ENCODE measurements at places on chromosomes 3 and 15. TPM values are rescaled to one million over a fixed set of nuclear protein-coding genes. Genes with fewer than 3 reads are reported as not detected.
A peak's percentile ranks its signal among the peaks of the same experiment; 100 is the strongest.

DNA sequence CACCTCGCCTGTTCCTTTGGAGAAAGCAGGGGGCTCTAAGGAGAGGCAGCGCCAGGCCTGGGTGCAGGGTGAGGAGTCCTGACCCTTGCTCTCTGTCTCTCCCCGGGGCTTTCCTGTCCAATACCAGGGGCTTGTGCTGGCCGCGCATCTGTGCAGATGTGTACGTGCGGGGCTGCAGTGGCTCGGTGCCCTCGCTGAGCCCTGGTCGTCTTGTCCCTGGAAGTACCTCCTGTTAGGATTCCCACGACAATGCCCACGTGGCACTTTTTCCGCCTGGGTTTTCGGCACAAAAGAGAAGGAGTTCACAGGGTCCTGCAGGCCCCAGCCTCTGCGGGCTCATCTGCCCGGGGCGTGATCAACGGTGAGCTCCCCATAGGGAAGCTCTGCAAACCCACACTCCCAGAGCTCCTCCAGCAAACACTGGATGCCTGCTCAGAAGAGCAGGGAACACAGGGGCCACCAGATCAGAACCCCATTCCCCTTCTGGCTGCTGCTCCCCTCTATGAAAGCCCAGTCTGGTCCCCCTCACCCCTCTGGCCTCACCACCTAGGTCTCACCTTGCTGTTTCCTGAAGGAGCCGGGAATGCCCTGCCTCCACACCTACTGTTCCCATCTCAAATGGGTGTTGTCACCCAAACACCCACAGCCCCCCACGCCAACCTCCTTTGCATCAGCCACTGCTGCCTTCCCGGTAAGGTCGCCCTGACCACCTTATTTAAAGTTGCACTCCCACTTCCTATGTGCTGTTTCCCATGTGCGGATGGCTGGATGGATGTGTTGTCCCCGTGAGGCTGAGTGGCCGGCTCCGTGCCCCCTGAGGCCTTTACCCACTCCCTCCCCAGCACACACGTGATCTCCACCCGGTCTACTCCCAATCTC, 62.6 kb upstream of the PRR20G start:
- DNase-seq: no peak

DNA sequence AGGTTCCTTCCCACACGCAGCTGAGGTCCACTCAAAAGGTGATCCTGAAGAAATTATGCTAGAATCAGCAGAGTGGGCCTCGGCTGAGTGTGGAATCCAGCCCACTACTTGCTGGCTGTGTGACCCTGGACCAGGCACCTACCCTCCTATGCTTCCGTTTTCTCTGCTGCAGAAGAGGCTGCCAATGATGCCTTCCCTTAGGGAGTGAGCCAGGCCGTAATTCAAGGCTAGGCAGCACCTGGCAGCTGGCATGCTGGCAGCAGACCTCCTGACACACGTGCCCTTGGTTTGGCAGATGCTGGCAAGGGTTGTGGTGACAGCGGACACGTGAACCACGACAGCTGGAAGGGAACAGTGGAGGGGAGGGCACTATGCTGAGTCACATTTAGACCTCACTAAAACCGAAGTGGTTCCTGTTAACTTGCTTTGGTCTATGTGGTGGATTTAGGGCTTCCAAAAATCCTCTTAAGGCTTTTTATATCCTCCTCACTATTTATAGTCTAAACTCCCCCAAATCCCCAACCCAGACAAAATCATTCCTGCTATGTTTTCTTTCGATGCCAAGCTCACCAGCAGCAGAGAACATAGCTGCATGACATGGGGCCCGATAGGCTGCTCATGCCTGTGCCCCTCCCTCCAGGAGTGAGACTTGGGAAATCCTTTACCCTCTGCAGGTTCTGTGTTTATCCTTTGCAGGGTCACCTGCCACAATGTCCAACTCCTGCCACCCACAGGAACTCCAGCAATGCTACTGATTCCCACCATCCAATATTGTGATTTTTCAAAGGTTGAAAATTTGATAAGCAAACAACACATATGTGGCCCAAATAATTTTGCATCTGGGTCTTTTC, 10.6 kb upstream of the PCSK6 start:
- DNase-seq: peak; percentile 47

- no peak for DNase-seq
Measured at GRCh38 chr3:126525091-126525852, 1.3 kb downstream of the CHST13 start.

DNA sequence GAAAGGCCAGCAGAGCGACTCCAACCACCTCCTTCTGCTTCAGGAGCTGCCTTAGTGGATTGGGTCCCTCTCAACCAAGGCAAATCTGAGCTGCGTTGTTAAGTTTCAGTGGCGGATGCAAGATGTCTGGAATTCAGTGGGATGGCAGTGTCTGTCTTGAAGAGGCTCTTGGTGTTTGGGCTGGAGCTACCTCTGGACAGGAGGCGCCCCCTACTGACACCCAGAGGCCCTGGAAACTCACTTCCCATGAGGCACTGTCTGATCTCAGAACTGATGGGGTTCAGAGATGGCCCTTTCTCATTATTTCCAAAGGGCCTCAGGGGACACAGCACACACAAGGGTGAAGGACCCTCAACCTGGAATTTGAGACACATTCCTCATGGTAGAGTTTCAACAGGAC, 6.0 kb upstream of the SLC28A1 start:
- peak; percentile 18 for DNase-seq

DNA sequence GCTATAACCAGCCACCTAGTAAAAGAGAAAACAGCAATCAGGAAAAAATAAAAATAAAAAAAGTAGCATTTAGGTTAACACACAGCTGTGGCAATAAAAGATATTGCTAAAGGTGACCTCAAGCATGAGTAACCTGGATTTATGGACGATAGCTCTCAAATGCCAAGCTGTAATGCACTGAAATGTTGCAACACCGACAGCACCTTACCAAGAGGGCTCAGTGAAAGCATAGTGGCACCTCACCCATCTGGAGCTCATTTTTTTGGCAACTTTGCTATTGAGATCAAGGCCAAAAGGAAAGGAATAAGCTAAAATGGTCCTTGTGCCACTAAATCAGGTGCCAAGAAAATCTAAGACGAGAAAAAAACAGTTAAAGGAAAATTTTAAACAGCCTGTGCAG, 2.5 kb downstream of the HACD2 start:
- no peak for DNase-seq

The PRSS50 gene
- 0.31 TPM for total RNA-seq

DNA sequence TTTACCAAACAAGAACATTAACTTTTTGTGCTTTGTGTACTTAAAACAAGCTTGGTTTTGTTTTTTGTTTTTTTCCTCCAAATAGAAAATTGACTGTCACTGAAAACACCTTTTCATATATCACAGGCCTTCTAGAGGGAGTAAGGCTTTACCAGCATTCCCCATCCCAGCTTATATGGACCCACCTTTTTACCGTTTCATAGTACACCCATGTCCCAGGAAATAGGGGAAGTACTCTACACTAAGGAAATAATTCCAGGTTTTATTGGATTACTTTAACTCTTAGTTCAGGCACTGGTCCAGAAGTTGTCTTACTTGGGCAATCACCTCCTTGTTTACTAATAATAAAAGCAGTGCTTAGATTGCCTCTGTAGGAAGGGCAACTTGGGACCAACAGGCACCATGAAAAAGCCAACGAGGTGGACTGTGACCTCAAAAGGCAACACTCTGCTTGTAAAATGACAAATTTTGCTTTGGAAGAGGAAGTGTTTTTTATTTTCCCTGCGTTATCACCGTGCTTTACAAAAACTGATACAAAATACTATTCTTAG, 26.2 kb downstream of the HMG20A start:
- DNase-seq: no peak

- no peak for DNase-seq
Measured at GRCh38 chr3:49616491-49616941, 57.6 kb upstream of the APEH start.

DNA sequence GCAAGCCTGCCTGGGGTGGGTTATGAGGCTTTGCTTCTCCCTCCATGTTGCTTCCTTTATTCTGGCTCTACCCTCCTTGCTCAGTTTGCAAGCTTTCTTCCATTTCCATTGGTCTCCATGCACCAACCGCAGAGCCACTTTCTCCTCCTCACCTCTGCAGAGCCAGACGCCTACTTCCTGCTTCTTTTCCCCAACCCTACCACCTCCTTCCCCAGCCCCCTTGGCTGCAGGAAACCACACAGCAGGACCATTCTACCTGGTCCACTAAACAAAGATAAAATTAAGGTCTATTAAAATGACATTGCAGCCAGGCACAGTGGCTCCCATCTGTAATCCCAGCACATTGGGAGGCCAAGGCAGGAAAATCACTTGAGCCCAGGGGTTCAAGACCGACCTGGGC, 10.0 kb upstream of the CAV3 start:
- no peak for DNase-seq

The CIB1 gene
- 2.7 TPM for total RNA-seq

GRCh38 chr15:50907601-50908208, 778 bp upstream of the AP4E1 start:
- no peak for DNase-seq

The AHSG gene
- total RNA-seq: 0.47 TPM

The GOLGA8G gene
- not detected for total RNA-seq

DNA sequence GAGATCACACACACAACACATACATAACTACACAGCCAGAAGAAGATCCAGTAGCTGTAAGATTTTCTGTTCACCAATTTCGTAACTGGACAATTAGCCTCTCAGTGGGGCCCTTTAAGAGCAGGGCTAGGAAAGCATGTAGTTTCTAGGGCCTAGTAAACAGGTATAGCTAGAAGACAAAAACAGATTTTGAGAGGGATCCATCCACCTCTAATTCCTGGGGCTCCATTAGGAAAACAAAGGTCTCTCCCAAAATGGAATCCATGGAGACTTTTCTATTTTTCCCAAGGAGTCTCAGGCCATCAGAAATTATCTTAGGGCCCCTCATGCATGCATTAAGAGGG, 10.5 kb downstream of the KIF15 start:
- DNase-seq: no peak

The TRPM7 gene
- total RNA-seq: 59.9 TPM

- no peak for DNase-seq
Measured at GRCh38 chr3:56916716-56917360, 115.1 kb upstream of the ARHGEF3 start.

DNA sequence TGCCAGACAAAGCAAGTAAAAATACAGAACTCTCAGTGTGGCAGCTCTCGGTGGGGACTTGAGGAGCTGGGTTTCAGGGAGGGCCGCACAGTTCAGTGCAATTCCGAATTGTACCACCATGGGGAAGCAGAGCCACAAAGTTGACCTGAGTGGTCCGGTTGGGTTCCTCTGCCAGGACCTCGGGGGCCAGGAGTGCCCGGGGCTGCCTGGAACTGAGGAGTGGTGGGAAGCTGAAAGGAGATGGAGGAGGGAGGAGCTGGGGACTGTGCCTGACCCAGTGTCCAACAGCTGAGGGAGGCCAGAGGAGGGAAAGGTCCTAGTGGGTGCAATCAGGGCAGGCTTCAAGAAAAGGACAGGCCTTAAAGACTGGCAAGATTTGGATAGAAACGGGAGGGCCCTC, 32.2 kb upstream of the TRH start:
- peak; percentile 32 for DNase-seq

DNA sequence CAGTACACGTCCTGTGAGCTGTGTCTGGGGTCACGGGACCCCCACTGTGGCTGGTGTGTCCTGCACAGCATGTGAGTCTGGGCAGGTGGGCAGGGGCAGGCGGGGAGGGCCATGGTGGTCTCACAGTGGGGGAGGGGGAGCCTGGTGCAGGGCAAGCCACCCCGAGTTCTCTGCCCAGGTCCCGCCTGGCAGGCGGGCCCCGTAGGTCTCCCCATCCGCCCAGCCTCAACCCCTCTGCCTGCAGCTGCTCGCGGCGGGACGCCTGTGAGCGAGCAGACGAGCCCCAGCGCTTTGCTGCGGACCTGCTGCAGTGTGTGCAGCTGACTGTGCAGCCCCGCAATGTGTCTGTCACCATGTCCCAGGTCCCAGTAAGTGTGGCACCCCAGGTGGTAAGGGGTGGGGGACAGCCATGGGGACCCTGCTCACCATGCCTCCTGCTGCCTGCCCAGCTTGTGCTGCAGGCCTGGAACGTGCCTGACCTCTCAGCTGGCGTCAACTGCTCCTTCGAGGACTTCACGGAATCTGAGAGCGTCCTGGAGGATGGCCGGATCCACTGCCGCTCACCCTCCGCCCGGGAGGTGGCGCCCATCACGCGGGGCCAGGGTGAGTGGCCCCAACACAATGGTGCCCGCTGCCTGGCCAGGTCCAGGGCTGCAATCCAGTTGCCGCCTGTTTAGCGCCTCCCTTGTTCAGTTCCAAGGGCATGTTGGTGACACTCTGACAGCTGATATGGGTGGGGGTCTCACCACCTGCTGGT, 21.9 kb downstream of the PLXNA1 start:
- no peak for DNase-seq

DNA sequence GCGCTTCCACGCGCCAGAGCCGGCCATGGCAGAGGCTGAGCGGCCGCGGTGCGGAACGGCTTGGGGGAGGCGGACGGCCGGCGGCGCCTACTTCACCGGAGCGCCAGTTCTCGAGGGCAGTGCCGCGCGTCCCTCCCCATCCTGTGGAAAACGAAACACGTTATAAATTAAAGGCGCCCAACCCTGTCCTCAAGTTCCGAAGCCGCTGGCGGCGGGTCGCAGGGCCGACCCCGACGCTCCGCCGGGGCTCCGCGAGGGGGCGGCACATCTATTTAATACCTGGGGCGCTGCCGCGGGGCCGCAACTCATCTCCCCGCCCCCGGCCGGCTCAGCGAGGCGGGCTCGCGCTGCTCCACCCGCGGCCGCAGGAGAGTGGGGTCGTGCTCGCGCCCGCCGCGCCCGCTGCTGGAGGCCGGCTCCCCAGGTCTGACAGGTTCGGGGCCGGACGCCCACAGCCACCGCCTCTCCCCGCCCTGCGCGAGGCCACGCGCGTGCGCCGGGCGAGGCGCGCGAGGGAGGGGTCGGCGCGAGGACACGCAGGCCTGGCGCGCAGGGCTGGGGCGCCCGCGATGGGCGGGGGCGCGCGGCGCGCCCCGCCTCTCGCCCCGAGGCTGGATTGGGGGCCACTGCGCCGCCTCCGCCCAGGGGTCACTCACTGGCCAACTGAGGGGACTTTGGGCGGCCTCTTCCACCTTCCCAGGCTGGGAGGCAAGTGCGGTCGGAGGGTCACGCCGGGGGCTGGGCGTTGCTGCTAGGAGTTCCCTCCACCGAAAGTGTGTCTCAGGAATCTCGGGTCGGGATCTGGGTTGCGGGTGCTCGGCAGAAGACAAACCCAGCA, at the start of gene SLC30A4:
TSS of gene SLC30A4 (minus strand) at position 428 of the 838 bp plus-strand sequence. CDS start at position 27, 401 bp downstream.
- DNase-seq: peak; percentile 56

GRCh38 chr3:66140106-66140505, 80.7 kb upstream of the SLC25A26 start:
- DNase-seq: no peak

DNA sequence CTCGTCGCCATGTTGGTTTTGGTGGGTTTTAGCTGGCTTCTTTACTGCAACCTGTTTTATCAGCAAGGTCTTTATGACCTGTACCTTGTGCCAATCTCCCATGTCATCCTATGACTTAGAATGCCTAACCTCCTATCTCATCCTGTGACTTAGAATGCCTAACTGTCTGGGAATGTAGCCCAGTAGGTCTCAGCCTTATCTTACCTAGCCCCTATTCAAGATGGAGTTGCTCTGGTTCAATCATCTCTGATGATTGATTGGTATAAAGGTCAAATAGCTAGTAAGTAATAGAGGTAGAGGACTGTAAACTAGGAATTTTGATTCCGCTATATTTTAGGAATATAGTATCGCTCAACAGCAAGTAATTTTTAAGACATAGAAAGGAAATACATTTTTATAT, 1.3 kb upstream of the ACKR2 start:
- no peak for DNase-seq

- DNase-seq: no peak
Measured at GRCh38 chr15:67777773-67778172, 47.5 kb upstream of the SKOR1 start.

The ZIC1 gene
- 15.6 TPM for total RNA-seq
